ENCODE measurements at places on chromosomes 5 and 9. TPM values are rescaled to one million over a fixed set of nuclear protein-coding genes. Genes with fewer than 3 reads are reported as not detected.

The YTHDC2 gene
- total RNA-seq = 59.6 TPM

GRCh38 chr5:143284521-143284920, 119.0 kb downstream of the NR3C1 start:
- no peak for DNase-seq

DNA sequence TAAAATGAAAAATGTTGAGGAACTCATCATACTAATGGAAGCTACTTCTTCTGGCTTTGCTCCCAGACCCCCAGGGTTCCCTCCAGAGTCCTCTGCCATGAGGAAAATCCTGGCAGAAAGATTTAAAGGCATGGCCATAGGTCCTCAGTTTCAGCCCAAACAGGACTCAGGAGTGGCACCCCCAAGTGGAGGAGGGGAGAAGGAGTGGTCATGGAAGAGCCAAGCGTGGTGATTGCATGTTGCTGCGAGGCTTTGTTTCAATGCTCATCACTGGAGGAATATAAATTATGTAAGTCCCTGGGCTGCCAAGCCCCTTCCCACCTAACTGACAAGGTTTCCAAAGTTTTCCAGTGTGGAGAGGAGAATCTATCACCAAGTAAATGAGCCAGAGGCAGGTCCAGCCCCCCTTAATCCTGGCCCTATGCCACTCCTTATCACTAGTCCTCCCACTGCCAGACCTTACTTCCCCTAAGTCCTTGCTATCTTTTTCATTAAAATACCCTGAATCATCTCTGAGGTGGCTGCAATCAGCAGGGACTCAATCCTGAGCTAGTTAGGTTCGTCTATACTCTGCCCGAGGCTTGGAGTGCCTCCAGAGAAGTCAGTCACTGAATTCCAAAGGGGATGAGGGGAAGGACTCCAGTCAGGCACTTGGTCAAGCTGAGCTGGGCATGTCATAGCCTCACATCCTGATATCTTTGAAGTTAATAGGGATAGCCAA, 70.7 kb upstream of the TAF1L start:
- DNase-seq = no peak

The NTRK2 gene
- not detected for total RNA-seq

DNA sequence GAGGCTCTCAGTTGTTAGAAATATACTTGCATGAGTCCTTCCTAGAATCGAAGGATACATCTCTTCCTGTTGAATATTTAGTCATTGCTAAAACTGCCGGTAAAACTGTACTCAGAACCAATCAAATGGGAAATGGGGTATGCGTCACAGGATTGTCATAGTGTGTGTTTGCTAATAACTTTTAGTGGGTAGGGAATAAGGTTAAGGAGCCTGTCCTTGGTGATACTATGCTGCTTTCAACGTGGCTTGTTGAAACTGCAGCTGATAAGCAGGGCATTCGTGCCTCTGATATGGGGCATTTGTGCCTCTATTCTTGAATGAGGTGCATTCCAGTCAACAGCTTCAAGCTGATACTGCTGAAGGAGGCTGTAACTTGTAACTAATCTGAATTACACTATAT, 26.6 kb downstream of the HABP4 start:
- DNase-seq = no peak

- no peak for DNase-seq
These were observed 340.4 kb downstream of the EBF1 start for GRCh38 chr5:158759283-158759682.

DNA sequence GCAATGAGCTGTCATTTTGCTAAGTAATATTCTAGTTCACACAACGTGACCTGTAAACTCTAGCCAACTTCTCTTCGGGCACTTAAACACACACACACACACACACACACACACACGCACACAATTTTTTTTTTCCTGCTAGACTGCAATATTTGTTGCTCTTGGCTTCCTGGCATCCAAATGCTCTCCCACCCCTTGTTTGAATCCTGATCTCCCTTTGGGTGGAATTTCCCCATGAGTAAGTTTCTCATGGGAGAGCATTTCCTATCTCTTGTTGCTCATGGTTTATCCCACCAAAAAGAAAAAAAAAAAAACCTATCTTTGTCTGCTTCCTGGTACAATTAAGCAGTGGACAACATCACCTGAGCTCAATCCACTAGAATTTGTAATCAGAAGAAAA, 54.7 kb upstream of the TSLP start:
- no peak for DNase-seq

DNA sequence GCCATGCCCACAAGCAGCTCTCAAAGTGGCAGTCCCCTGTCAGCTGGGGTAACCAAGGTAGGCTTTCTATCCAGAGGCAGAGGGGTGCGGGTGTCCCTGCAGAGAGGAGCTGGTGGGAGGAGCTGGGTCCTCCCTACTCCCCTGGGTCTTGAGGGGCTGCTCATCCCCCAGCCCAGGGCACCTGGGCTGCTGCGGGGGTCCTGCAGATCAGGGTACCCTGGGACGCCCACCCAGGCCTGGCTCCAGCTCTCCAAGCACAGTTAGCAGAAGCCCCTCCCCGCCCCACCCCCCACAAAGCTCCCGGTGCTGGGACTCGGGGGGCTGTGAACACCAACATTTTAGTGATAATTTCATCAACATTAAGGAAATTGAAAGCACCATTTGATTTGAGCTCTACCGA, 29.8 kb downstream of the VAV2 start:
- no peak for DNase-seq

The ICE1 gene
- 28.0 TPM for total RNA-seq

GRCh38 chr5:33649549-33650482, 209.1 kb downstream of the TARS1 start:
- no peak for DNase-seq

The WNT8A gene
- total RNA-seq = not detected

The FRMD3 gene
- total RNA-seq = 0.65 TPM

DNA sequence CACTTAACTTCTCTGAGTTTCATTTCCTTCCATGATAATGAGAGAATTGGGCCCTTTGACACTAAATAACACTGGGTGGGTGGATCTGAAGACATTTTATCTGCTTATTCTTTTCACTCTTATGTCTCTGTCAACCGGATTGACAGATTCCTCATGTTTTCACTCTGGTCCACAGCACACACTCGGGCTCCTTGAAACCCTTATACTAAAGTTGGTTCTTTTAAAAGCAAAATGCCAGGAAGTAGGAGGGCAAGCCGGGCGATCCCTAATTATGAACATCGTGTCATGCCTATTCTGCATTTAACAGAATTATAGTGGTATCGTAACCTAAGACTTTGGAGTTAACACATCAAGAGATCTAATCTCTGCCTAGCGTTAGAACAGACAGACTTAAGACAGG, 28.2 kb upstream of the CREBRF start:
- no peak for DNase-seq

The HTR1A gene
- total RNA-seq = not detected

- DNase-seq = no peak
These were observed 347.0 kb upstream of the CLINT1 start for GRCh38 chr5:158205992-158206391.

GRCh38 chr9:7210854-7211637, 453.3 kb downstream of the KDM4C start:
- no peak for DNase-seq

GRCh38 chr5:76084496-76085242, 1.5 kb downstream of the SV2C start:
- no peak for DNase-seq

GRCh38 chr9:69877852-69878514, 57.4 kb downstream of the CFAP95 start:
- DNase-seq = peak; percentile 23

GRCh38 chr9:136615631-136616306, 46.9 kb upstream of the EGFL7 start:
- no peak for DNase-seq

GRCh38 chr5:55176176-55176818, 3.3 kb upstream of the CDC20B start:
- DNase-seq = peak; percentile 24

DNA sequence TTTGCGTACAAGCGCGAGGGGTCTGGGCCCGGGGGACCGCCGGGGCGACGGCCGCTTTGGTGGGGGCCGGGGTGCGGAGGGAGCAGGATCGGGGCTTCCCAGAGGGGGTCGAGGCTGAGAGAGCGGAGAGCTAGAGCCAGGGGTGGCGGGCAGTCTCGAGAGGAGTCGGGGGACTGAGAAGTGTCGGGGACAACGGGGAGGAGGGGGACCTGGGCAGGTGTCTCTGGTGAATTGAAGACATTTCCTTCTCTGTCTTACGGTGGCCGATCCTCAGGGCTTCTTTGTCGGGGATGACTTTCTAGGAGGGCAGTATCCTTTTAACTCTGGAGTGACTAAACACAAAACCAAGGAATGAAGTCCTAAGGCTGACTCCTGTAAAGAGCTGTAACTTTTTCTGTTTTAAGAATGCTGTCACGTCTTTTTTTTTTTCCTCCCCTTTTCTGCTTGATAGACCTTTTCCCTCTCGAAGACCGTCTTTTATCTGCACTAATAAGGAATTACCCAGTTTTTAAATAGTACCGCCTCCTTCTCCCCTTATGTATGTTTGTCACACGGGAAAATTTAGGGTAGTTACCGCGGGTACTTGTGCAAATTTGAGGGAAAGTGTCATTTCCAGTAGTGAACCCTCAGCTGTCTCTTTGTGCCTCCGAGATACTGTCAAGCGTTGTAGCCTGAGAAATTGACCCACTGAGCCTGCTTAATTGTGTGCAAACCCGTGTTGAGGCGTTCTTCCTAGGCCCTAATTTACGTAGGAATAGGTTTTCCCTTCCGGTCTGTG, 822 bp downstream of the DENND4C start:
- peak; percentile 34 for DNase-seq

The PDZD2 gene
- total RNA-seq = 10.4 TPM

The SLC45A2 gene
- not detected for total RNA-seq

DNA sequence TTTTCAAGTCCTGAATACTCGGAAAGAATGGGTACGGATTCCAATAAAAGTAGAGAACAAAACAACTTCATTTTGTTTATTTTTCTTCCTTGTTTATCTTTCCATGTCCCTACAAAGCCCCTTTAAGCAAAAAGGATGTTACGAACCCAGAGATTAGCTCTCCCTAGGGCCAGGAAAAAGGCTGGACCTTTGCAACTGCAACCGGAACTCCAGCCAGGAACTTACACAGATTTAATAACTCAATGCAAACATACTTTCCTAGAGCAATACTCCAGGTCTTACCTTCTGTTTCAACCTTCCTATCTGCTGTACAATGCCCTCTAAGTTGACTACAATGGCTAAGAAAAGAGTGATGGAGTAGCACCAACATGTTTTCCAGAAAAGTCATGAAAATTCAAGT, 7.0 kb downstream of the DENND1A start:
- DNase-seq = no peak

The AK8 gene
- 0.27 TPM for total RNA-seq

The NR2F1 gene
- not detected for total RNA-seq

GRCh38 chr5:100644776-100645175, 109.6 kb downstream of the FAM174A start:
- DNase-seq = no peak

The IRX2 gene
- not detected for total RNA-seq

DNA sequence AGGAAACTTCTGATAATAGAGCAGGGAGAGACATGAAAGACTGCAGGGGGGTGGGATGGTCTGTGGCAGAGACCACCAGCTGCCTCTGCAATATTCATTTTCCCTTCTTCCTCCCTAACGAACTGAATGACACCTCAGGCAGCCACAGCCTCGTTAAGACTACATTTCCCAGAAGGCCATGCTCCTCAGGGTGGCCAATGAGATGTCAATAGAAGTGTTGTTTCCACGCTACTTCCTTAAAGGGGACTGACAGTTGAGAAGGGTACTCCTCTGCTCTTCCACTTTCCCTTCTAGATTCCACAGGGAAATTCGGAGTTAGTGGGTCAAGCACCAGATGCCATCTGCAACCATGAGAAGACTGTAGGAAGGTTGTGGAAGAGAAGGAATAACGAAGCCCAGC, 52.0 kb upstream of the DAPK1 start:
- DNase-seq = peak; percentile 74

- DNase-seq = peak; percentile 31
These were observed 1429.8 kb upstream of the CDH9 start for GRCh38 chr5:28468166-28468565.

DNA sequence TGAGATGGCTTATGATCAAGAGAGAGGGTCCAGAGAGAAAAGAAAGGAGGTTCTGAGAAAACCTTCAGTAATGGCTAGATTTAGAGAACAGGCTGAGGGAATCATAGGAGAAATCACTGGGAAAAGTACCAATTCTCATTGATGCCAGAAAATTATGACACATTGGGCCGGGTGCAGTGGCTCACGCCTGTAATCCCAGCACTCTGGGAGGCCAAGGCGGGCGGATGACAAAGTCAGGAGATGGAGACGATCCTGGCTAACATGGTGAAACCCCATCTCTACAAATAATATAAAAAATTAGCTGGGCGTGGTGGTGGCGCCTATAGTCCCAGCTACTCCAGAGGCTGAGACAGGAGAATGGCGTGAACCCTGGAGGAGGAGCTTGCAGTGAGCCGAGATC, 29.5 kb upstream of the PLIN2 start:
- no peak for DNase-seq

DNA sequence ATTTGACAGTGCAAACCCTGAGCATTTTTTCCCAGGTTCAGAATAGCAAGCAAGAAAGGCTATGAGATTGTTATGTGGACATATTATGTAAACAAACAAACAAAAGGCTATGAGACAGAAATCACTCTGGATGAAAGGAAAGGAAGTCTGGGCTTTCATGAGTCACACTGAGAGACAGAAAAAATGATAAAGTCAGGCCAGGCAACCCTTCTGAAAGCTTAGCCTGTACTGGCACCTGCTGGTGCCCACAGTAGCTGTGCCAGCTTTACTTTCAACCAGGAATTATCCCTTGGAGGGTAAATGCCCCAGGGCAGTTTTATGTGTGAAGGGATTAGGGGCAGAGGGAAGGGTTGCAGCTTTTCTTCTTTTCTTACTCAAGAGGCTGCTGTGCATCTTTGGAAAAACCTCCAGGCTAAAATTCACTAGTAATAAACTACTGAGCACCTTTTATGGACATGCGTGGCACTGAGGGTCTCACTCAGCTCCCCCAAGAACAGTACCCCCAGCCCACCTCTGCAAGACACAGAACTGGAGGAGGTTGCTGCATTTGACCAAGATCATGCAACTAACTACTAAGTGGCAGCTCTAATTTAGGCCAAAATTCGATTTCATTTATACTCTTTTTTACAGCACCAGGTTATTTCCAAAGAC, 41.7 kb downstream of the ACTL7B start:
- no peak for DNase-seq

DNA sequence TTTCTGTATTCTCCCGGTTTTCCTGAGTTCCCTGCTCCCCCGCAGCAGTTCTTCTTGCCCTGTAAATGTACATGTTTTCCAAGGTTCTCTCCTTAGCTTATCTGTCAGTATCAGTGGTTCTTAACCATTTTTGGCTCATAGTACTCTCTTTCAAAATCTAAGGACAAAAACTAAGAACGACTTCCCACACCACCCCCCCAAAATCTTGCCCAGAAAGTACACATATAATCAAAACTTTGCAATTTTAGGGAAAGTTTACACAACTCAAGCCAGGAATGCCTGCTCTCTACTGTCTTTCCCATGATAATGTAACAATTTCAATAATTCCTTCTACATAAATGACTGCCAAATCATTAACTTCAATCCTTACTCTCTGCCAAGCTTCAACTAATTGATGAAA, 4.5 kb downstream of the DCAF12 start:
- DNase-seq = no peak

- no peak for DNase-seq
These were observed 97.3 kb downstream of the ELAVL2 start for GRCh38 chr9:23728736-23729135.

The EFNA5 gene
- 3.6 TPM for total RNA-seq

- DNase-seq = no peak
These were observed 357.7 kb downstream of the SEMA5A start for GRCh38 chr5:9188131-9188530.
